ENCODE measurements at places on chromosomes 5 and 9.
A peak's percentile ranks its signal among the peaks of the same experiment; 100 is the strongest.

DNA sequence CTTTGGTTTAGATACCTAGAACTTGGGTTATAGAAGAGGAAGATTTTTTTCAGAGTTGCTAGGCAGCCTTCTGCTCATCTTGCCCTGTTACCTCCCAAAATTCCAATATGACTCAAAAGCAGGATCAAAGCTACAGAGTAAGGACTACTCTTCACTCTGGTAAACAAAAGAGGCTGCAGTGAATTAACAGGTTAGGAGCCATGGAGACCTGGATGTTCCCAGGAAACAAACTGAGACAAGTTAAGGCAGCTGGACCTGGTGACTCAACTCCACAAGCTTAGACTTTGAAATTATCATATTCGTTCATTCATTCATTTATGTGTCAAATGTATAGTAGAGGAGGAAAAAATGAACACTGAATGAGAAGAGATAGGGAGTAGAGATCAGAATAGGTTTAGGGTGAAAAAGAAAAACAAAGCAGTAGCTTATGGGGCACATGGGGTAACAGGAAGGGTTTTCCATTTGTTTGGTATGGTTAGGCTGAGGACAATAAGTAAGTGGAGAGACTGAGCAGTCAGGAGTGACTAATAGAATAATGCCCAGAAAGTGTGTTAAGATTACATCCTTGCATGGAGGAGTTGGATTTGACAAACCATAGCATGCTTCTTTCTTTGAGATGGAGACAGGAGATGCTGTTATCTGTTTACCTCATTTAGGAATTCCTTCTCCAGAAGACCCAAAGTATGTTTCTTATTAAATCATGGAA lies 464.0 kb upstream of the ZNF608 start:
- no peak for DNase-seq

DNA sequence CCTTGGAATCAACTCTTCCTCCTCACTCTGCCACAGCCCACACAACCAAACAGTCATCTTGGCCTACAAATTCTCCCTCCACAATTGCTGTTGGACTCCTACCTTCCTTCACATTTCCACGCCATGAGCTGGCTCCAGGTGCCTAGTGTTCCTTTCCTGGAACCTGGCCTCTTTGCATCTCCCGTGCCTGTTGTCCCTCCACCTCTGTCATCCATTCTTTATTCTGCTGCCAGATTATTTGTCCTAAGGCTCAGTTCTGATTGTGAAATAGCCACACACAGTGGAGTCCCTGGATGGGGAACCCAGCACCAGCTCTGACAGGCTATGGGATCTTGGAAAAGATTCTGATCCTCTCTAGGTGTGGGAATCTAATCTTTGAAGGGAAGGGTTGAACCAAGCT lies 109.1 kb upstream of the ANKH start:
- no peak for DNase-seq

- DNase-seq = no peak
These were observed 1172.9 kb downstream of the CDH12 start for GRCh38 chr5:21680196-21680595.

DNA sequence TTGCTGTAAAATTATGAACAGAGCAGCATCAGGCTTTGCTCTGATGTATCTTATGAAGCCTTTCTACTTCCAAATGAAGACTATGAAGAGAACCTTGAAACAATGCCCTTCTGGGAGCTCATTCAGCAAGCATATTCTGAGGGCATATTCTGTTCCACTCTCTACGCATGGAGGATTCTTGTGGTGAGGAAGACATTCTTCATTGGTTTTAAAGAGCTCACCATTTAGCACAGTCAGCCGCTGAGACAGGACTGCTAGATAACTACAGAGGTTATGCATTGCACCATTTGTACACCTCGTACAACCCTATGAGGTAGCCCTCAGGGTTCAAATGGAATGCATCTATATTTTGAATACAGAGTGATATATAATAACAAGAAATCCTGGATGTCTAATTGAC lies 61.0 kb downstream of the INVS start:
- no peak for DNase-seq

DNA sequence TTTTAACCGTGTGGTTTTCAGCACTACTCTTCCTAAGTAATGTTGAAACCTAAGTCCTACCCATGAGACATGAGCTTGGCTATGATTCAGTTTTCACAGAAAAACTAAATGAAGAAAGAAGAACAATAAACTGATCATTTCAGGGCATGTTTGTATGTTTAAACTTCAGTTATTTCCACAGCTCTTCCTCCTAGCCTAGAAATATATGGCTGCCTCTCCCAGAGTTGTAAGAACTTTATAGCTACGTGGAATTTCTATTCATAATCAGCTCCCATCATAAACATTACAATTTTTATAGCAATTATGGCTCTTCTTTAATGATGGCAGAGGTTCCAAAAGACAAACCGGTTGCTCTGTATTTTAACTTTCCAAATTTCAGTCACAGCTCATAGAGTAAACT lies 314.7 kb upstream of the ADAMTSL1 start:
- peak; percentile 49 for DNase-seq

DNA sequence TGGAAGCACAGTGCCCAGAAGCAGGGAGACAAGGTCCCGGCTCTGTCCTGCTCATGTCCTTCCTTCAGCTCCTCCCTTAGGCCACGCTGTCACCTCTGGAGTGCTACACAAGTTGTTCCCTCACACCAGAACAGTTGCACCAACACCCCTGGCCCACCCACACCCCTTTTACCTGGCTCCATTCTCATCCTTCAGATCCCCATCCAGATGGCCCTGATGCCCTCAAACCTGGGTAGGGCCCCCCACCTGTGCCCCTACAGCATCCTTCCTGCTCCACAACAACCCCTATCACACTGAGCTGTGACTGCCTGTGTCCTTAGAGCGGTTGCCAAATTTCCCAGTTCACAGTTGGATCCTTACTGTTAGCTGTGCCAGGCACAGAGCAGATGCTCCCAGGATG lies 29.2 kb downstream of the ANKS6 start:
- DNase-seq = no peak

- no peak for DNase-seq
These were observed 16.2 kb upstream of the IL3 start for GRCh38 chr5:132044207-132044606.

DNA sequence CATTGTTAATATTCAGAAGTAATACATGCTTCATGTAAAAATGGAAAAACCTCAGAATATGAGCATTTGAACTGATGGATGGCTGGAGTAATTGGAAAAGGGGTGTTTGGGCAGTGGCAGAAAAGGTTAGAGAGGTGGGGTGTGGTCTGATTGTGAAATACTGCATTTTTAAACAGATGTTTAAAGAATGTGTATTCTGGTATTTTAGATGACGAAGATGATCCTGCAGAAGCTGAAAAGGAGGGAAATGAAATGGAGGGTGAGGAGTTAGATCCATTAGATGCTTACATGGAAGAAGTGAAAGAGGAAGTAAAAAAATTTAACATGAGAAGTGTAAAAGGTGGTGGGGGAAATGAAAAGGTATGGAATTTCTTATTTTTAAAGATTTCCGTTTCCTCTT lies 18.8 kb downstream of the DDX46 start:
- DNase-seq = no peak

- DNase-seq = peak; percentile 25
These were observed 9.4 kb upstream of the NFIB start for GRCh38 chr9:14323083-14323971.

DNA sequence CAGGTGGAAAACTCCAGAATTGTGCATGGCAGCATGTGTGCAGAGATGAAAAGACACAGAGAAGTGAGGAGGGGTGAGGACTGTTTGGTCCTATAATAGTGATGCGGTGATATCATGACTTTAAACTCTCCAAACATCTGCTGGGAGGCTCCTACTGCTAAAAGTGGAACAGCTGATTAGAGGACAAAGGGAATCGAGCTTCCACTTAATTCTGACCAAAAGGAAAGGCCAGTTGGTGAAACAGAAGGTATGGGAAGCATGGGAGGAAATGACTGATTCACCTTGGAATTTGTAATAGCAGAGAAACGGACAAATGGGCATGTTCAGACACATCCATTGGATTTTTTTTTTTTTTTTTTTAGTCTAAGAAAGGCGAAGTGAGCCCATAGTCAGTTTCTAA lies 67.5 kb upstream of the MAMDC2 start:
- DNase-seq = peak; percentile 23

- peak; percentile 93 for DNase-seq
These were observed 308.2 kb downstream of the ARL15 start for GRCh38 chr5:54001976-54002775.

GRCh38 chr9:16368237-16369087 lies 502.0 kb downstream of the BNC2 start:
- DNase-seq = no peak

DNA sequence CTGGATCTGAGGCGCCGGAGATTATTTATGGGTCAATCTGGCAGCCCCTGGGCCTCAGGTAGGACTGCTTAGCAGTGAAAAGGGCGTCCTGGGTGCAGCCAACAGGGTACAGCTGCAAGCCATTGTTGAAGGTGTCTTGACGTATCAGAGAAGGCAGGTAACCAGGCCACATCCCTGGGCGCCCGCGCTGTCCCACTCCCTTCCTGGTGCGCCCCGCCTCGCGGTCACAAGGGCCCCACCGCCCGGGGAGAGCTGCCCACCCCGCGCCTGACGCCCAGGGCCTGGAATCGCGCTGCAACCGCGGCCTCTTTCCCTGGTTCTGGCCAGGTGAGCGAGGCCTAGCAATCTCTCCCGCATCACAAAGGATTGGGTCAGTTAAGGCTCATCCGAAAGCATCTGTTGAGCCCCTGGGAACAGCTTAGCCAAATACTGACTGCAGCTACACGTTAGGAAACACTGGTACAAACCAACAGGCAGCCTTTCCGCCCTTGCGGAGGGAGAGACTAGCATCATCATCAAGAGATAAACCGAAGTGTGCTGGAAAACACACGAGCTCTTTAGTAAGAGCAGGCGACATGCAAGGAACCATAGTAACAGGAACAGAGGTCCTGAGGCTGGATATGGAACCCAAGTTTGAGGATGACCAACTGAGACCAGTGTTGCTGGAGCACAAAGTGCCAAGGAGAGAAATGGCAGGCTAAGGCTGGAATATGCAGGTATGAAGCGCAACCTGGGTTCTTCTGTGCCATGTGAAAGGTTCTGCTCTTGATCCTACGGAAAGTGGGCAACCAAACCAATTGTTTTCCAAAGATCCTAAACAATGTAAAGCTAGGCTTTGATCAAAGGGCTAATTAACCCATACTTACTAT lies 3.6 kb downstream of the RPS23 start:
- DNase-seq = no peak

DNA sequence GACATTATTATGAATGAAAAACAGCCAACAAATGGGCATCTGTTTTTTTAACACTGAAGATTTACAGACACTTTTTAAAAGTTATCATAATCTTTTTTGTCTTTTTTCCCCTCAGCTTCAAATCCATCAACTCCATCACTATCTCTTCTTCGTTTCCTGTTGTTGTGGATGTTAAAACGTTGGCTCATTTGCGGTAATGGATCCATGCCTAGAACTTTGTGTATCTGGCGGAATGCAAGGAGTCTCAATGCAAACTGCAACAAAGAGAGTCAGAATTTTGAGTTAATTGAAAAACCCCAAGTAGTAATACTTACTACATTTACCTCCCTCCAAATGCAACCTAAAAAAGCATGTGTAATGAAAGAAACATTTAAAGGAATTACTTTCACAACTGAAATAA lies 42.9 kb upstream of the MTMR12 start:
- DNase-seq = peak; percentile 36

DNA sequence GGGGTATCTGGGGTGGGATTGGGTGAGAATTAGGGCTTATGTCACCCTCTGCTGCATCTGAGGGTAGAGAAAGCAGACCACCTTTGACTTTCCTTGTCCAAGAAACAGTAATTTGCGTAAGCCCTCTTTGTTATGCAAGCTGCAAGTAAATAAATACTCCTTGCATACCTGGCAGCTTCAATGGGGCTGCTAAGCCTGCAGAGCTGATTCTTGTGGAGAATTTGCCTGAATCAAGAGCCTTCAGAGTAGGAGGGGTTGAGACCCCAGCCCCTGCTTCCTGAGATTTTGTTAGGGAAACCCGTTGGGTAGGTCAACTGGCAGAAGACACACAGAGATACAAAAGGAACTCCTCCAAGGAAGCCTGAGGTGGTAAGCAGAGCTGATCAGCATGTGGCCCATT lies 515.1 kb downstream of the DMAC1 start:
- DNase-seq = no peak

DNA sequence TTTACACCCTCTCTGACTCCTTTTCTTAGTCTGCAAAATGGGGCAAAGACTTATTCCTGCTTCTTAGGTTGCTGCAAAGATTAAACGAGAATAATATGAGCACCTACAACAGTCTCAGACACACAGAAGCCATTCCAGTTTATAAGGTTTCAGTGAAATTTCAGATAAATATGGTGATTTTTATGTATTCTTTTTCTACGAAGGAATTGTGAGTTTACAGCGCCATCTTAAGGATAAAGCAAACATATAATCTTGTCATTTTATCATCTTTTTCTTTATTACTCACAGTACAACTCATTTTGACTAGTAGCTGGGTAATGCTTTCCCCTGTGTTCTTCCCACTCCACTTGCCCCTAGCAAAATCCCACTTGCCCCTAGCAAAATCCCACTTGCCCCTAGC lies 29.2 kb upstream of the SMC5 start:
- peak; percentile 26 for DNase-seq

GRCh38 chr5:6159832-6160430 lies 218.4 kb downstream of the MED10 start:
- DNase-seq = no peak

GRCh38 chr5:168645195-168645594 lies 66.0 kb upstream of the PANK3 start:
- DNase-seq = no peak

- DNase-seq = peak; percentile 43
These were observed 46.7 kb downstream of the MEF2C start for GRCh38 chr5:88836195-88836838.

GRCh38 chr9:21624675-21625644 lies 142.8 kb upstream of the IFNE start:
- no peak for DNase-seq

DNA sequence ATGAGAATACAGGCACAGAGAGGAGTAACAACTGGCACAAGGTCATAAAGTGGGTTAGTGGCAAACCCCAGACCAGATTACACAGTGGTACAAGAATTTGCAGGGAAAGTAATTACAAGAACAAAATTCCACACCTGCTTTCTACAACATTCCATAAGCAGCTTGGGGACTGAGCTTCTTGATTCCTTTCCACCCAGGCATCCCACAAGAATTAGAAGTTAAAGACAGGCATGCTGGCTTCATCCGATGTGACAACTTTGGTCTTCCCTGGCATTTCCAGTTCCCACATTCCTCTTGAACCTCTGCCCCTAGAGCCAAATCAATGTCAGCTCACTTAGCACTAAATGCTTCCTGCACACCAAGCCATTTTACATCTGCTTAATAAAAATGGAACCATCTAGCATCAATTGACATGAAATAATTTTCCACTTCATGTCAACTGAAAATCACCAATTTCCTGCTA lies 435.8 kb upstream of the PAPPA start:
- DNase-seq = no peak

GRCh38 chr9:76004526-76004925 lies 114.1 kb downstream of the PCSK5 start:
- DNase-seq = no peak

- DNase-seq = no peak
These were observed 155.7 kb downstream of the GLIS3 start for GRCh38 chr9:4143936-4144717.

DNA sequence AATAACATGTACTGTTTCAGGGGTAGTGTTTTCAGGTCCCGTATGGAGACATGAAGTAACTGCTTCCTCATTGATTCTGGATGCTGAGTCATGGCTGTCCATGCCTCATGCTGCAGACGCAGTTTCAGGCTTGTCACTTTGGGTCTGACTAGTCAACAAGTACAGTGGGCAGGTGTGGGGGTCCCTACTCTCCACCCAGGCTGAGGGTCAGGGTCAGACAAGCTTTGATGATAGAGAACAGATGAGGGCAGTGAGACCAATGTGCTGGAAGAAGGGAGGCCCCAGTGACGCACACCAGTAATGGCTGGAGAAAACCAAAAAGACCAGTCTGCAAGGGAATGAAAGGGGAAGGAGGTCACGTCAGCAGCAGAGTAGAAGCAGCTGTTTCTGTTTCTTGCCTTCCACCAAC lies 80.0 kb upstream of the NFIL3 start:
- DNase-seq = no peak

All from muscle of leg (tissue), 16 donors.